Suppressor macrophage treated with lipopolysaccharide for 4 hours (primary cell): ENCODE measurements at places on chromosomes 16 and 17.

GRCh38 chr17:7932949-7933348 is 943 bp downstream of the CNTROB start:
- DNase-seq, result peak; percentile 71

DNA sequence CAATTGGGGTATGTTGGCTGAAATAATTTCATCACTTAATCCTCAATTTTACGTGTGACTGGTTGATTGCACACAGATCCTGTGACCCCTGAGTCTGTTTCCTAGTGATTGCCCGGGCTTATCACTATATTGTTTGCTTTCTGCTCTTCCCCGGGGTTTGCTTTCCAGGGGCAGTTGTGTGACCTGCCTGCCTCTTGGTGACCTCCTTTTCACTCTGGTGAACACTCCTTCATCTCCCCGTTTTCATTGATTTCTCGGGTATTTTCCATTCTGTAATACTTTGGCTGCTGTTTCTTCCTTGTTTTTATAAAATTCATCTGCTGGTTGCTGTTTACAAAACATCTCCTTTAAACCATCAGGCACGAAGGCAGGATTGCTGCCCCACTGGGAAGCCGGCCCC is 36.0 kb downstream of the NTN1 start:
- DNase-seq, result no peak

DNA sequence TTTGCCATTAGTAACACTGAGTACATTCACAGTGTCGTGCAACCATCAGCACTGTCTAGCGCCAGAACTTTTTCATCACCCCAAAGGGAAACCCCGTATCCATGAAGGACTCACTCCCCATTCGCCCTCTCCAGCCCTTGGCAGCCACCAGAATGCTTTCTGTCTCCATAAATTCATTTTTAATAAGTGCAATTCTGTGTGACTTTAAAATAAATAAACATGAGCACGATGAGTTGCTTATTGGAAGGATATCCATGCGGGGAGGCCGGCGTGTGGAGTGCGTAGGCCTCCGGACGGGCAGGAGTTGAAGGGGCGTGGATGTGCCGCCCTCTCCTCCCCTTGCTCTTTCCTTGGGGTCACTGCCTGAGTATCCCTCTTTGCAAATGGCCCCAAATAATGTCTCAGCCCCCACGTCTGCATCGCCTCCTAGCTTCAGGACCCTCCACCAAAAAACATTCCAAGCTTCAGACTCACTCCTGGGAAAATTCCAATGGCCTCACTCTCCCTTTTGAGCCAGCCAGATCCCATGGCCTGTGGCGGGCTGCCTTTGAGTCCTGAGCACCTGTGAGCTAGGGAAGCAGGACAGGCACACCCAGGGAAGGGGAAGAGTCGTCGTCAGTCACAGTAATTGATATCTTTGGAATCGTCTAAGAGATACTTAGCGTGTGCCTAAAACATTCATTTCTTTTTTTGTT is 306.3 kb downstream of the SEC14L1 start:
- DNase-seq, result no peak

- DNase-seq, result peak; percentile 86
Measured at GRCh38 chr17:74368341-74369081, 1.2 kb downstream of the GPR142 start.

DNA sequence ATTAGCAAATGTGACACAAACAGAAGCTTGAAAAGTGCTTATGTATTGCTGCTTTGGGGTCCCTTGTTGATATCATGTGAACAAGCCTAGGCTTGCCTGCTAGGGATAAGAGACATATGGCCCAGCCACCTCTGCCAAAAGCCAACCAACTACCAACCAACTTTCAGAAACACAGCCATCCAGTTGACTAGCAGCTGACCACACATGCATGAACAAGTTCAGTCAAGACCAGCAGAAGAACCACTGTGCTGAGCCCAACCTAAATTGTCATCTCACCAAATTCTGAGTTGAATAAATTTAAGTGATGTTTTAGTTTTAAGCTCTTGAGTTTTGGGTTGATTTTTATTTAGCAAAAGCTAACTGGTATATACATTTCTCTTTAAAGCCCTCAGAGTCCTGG is 3.5 kb downstream of the ERN2 start:
- no peak for DNase-seq

DNA sequence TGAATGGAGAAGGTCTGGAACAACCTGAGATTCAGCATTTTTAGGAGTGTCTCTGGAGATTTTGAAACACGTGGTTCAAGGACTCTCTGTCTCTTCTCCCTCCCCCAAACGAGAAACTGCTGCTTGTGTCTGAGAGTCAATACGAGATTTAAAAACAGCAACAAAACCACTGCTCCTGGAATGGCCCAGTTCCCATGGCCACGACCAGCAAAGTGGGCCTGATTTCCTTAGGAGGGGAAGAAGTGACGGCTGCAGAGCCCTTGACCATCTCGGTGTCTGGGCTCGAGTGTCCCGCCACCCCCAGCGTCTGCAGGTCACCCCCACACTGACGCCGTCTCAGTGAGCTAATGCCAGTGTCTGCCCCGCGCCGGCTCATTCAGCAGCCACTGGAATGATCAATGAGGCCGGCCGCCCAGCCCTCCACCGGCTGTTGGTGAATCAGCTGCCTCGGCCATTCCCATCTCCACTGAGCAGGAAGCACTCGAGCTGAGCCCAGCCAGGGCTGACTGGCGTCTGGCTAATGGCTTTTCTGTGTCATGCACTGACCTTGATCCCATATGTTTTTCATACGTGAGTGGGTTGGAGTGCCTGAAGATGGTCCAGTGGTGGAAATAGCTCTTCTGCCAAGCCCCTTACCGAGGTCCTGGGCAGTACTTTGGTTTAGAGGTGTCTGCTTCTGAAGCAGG is 151.8 kb downstream of the PITPNC1 start:
- no peak for DNase-seq

- DNase-seq, result peak; percentile 78
Measured at GRCh38 chr17:6427279-6427781, 7.6 kb downstream of the AIPL1 start.

GRCh38 chr16:84714028-84714427 is 14.2 kb downstream of the USP10 start:
- peak; percentile 51 for DNase-seq

DNA sequence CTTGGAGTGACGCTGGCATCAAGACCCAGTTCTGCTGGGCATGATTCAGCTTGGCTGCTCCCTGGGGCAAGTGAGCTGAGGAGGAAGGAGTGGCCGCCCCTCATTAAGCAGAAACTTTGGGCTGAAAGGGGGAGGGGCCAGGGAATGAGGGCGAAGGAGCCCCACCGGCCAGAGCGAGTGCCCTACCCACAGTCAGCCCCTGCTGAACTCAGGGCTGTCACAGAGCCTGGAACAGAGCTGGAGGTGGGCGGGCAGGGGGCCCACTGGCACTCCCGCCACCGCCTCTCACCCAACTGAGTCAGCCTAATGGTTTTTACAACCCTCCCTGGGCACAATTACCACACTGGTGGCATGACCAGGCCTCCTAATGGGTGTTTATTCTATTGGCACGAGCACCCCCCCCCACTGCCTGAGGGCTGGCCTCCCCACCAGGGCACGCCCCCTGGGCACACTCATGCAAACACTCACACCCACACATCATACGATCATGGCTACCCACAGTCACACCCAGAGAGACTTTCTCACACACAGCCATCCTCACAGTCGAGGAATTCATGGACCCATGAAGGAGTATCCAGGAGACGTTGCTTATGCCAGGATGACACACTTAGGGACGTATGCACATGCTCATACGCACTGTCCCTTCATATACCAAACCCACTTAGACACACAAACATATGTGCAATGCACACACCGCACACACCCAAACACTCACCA is 19.2 kb downstream of the UNC119 start:
- no peak for DNase-seq

- DNase-seq, result no peak
Measured at GRCh38 chr16:69523566-69524305, 42.0 kb upstream of the NFAT5 start.

DNA sequence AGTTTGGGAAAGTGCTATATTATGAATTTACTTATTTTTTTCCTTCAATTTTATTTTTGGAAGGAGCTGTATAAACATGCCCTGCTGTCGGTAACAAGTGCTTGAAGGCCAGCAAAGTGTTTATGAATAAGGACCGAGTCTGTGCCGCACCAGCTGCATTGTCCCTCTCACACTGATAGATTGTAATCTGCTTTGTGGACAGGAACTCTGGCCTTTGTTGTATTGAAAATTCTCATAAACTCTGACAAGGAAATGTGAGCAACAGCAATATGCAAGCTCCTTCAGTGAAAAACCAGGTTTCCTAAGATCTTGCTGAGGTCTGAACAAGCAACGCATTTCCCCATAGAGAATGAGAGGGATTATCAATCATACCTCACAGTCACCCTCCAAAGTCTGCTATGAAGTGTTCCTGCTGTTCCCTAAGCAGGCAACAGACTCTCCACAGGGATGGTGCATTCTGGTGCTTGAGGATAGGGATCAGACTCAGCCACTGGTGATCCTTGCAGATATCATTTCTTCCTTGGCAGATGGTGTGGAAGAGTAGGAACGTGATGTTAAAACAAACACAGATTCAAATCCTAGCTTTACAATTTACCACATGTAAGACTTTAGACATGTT is 109.6 kb downstream of the KCNJ2 start:
- no peak for DNase-seq

GRCh38 chr17:59311051-59311468 is 20.4 kb upstream of the YPEL2 start:
- peak; percentile 82 for DNase-seq

DNA sequence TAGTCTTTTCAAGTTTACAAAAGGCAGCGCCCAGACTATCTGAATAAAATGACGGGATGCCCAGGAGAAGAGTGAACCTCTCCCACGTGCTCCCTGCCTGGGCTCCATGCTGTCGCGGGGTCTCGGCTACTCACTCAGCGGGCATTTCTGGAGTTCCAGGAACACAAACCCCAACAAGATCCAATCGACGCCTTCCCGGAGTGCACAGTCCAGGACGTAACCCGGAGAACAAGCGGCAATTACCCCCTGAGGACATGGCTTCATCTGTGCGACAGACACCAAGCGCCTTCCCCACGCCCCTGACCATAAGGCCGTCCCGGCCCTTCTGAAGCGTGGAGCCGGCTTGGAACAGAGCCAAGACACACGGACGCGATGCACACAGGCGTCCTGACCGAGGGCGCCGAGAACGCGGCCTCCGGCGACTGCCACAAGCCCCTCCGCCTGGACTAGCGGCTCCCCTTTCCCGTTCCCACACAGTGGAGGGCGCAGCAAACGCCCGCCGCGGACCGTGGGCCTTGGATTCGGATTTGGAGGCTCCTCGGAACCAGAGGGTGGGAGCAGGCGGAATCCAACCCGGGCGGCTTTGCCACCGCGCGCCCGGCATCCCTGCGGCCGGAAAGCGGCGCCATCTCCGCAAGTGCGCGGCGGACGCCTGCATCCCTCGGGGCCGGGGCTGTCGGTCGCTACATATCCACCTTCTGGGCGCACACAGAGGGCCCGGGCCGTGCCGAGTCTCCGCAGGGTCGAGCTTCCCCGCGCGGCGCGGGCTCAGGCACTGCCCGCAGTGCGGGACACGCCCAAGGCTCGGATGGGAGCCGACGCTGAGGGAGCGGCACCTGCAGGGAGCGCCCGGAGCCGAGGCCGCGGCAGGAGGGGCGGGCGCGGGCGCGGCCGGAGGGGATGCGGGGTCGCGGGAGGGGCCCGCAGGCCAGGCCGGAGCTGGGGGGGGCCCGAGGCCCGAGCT is 725 bp downstream of the ABCA3 start:
- peak; percentile 27 for DNase-seq

DNA sequence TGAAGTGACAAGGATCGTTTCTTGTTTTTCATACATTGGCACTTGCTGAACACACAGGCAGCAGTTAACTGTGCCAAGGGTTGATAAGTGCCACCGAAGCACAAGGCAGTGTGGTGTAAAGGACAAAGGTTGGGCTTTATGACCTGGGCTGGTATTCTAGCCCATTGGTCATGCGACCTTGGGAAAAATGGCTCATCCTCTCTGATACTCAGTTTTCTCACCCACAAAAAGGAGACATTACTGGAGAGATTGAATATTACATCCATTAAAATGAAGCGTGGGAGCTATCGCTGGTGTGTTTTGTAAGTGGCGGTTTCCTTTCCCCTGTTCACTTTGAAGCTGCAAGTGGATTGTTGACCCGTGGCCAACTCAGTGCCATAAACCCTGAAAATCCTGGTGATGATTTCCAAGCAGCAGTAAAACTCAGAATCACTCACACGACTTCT is 216.9 kb downstream of the HAPSTR1 start:
- no peak for DNase-seq

GRCh38 chr17:35523296-35523695 is 14.2 kb downstream of the SLFN12L start:
- no peak for DNase-seq

- DNase-seq, result no peak
Measured at GRCh38 chr17:8706431-8706830, 38.2 kb downstream of the CCDC42 start.

DNA sequence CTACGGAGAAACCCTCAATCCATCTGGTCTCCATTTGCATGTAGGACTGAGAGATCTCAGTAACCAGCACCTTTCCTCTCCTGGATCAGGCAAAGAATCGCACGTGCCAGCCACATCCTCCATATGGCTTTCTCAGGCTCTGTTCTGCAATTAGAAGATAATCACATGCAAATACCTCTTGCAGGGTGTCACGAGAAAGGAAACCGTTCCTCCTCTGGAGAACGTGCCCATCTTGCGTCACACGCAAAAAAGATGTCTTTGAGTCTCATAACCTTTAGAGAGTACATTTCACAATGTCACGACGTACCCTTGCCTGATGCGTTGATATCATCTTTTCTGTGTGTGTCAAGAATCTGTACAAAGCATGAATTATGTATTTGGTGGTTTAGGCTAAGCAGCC is 36.2 kb upstream of the DNAH17 start:
- peak; percentile 85 for DNase-seq

- peak; percentile 27 for DNase-seq
Measured at GRCh38 chr16:50771366-50771765, 29.5 kb downstream of the CYLD start.

GRCh38 chr16:2486645-2487516 is 12.0 kb downstream of the TBC1D24 start:
- DNase-seq, result peak; percentile 73

DNA sequence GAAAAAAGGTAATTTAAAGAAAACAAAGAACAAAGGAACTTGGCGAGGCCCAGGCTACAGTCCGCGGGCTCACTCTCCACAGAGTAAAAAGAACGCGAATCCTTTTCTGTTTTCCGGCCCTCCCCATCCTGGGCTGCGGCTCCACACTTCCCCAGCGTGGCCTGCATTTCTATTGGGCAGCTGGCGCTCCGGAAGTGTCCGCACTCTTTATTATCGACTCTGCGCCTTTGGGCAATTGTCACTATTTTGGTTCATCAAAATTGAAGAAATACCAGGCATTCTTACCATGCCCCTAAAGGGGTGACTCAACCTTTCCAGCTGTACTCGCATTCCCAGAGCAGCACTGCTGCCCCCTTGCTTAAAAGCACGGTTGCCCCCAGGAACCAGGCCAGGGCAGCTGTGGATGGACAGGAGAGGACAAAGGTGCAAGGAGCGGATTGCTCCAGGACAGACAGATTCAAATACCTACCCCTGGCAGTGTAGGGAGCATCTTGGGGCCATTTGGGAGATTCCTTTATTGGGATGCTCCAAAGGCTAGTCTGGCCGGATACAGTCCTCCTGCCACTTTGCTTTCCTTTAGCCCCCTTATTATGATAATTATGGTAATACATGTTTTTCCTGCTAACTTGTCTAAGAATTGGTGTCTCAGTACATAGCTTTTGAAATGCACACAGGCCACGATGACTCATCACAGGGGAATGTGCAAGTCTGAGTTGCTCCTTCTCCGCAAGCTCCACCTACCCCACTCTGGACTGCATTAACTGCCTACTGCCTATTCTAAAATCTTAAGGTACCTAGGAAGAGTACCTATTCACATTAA is 985 bp upstream of the SLFN12 start:
- peak; percentile 93 for DNase-seq
